ENCODE measurements at places on chromosomes 4 and X.

- no peak for DNase-seq
Observed at GRCh38 chrX:17432158-17432557, 57.2 kb downstream of the NHS start.

- DNase-seq: no peak
Observed at GRCh38 chr4:141179474-141180373, 41.0 kb upstream of the ZNF330 start.

- DNase-seq: no peak
Observed at GRCh38 chrX:75229774-75230173, 44.1 kb upstream of the UPRT start.

DNA sequence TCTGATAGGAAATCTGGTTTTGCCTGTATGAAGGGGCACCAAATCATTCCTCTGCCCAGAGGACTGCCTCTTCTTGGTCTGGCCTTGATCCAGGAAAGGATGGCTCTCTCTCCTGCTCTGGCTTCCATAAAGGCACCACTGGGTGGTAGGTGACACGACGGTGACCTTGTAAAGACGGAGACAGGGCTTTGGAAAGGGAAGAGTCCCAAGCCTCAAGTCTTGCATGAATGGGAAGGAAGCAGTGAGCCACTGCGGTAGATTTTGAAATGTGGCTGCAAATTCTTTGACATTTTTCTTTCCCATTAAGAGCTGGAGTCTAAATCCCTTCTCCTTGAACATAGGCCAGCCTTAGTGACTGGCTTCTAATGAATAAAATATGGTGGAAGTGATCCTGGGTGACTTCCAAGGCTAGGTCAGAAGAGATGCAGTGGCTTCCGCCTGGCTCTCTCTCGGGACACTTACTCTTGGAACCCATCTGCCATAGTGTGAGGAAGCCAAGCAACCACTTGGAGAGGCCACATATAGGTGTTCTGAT, 347.4 kb downstream of the BCOR start:
- no peak for DNase-seq

DNA sequence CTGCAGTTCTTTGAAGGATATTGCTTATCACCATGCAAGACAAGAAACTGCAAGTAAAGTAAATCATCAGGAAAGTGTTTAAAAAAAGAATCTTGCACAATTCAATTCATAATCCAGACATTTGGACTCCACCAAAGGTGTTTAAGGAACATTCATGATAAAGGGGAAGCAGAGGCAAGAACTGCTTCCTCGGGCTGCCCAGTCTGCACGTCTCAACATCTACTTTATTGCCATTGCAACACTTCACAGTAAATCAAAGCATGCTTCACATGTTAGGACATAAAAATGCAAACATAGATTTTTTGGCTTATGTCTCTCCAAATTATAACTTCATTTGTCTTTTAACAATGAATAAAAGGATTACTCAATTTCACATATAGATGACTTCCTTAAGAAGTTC, 42.5 kb downstream of the MID1 start:
- DNase-seq: no peak

GRCh38 chr4:174324725-174325124, 41.0 kb downstream of the CEP44 start:
- DNase-seq: peak; percentile 71

DNA sequence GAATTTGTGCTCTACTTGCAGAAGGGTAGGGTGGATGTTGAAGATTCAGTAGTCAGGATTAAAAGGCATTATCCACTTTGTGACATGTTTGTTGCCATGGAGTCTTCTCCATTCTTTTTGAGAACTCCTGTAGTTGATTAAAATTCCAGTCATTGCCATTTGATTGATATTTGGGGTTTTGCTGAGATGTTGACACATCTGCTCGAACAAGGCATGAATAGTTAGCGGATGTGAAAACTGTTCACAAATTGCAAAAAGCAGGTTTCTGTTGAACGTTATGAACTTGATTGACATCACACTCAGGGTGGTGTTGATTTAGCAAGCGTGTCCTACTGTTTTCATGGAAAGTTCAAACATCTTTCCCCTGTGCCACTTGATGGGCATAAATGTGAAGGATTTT, 16.9 kb downstream of the LIMCH1 start:
- DNase-seq: no peak

DNA sequence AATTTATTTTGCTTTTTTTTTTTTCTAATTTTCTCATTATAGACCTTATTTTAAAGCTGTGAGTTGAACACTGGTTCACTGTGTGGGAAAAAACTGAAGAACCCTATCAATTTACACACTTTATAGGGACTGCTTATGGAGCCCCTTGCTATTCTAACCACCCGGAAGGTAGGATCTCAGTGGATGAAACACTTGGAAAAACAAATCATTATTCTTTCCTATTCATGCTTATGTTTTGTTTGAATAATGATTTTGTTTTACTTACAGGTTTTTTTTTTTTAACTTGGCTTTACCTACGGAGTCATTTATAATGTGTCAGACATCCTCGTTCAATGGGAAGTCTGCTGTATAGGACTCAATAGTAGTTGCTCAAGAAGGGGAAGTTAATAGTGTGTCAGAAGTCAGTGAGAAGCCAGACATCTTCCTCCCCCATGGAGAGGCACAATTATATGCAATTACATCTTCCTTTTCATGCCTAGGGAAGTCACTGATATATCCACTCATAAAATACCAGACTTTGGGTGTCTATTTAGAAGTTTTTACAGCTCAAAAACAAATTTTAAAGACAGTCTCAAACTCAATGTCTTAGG, 113.2 kb downstream of the ARSF start:
- DNase-seq: no peak

- peak; percentile 62 for DNase-seq
Observed at GRCh38 chr4:146407669-146408084, 114.1 kb downstream of the SLC10A7 start.

GRCh38 chr4:84442778-84443177, 56.3 kb downstream of the NKX6-1 start:
- no peak for DNase-seq

- no peak for DNase-seq
Observed at GRCh38 chrX:136227948-136228838, 23.0 kb downstream of the MAP7D3 start.

- DNase-seq: no peak
Observed at GRCh38 chr4:163568843-163569242, 74.4 kb downstream of the TMA16 start.

DNA sequence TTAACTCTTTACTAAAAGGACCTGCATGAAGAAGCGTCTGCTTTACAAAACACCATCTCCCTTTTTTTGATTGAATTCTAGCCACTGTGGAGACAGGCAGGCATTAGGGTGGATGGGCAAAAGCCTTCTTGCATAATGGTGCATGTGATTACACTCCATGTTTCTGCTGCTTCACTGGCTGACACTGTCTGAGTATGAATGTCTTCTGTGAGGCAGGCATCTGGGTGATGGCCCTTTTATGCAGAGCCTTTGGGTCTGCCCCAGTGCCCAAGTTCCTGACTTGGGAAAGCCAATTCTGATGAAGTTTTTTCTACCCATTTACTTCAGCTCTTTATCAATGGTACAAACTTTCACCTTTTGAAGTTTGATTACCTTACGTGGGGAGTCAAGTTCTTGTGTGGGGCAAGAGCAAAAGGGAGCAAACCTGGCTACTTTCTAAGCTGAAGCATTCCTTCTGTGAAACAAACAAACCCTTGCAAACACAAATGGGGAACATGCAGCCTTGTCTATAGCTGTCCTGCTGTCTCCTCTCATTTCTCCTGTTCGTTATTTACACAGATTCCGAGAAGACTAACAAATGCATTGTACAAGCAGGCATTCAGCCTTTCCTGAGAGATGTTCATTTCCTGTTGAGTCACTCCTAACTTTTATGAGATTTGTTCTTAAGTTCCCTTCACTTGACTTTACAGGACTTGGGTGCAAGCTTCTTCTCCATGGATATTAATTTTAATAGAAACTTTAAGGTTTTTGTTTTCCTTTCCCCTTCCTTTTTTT, 301.9 kb downstream of the TLL1 start:
- DNase-seq: peak; percentile 77

GRCh38 chrX:13487731-13488505, 81.5 kb upstream of the EGFL6 start:
- DNase-seq: peak; percentile 94

DNA sequence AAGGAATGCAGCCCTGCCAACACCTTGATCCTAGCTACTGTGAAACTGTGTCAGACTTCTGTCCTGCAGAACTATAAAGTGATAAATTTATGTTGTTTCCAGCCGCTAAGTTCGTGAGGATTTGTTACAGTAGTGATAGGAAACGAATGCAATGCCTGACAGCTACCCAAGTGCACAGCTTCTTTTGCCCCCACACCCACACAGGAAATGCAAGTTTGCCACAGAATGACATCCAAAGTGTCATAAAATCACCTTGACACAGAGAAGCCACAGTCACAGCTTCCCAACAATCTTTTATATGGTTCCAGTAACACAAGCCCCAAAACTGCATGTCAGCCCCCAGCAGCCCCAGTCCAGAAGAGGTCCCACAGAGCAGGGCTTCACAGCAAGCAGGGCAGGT, 216.9 kb upstream of the S100G start:
- DNase-seq: no peak

DNA sequence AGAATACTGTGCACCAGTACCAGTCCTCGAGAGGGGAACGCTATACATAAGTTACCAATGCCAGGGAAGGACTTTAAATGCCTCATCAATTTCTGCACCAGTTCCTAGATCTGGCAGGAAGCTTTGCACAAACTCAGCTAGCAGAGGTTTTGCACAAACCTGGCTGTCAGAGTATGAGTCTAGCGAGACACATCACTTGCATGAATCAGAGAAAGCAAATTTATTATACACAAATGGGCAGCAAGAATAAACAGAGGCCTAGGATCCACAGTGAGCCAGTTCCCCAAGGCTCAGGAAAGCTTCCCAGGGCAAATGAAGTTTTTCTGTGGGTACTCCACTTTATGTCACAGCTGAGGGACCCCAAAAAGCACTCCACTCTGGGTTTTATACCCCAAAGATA, 523.5 kb downstream of the CFAP47 start:
- no peak for DNase-seq

- peak; percentile 63 for DNase-seq
Observed at GRCh38 chr4:15689540-15689939, 7.9 kb downstream of the FAM200B start.

GRCh38 chr4:165124488-165124887, 11.8 kb upstream of the TMEM192 start:
- no peak for DNase-seq

- DNase-seq: no peak
Observed at GRCh38 chr4:40536032-40536431, 93.6 kb downstream of the RBM47 start.

DNA sequence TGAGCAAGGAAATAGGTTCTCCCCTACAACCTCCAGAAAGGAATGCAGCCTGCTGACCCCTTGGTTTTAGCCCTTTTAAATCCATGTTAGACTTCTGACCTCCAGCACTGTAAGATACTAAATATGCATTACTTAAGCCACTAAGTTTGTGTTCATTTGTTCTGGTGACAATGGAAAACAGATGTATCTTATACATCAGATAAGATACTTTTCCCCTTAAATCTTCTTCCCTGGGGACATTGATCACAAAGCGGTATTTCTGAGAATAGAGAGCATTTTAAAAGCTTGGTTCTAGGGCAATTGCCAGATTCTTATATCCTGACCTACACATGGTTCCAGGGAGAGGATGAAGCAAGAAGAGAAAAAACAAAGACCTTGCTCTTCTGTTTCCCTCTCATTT, 6.5 kb upstream of the TMEM184C start:
- no peak for DNase-seq

DNA sequence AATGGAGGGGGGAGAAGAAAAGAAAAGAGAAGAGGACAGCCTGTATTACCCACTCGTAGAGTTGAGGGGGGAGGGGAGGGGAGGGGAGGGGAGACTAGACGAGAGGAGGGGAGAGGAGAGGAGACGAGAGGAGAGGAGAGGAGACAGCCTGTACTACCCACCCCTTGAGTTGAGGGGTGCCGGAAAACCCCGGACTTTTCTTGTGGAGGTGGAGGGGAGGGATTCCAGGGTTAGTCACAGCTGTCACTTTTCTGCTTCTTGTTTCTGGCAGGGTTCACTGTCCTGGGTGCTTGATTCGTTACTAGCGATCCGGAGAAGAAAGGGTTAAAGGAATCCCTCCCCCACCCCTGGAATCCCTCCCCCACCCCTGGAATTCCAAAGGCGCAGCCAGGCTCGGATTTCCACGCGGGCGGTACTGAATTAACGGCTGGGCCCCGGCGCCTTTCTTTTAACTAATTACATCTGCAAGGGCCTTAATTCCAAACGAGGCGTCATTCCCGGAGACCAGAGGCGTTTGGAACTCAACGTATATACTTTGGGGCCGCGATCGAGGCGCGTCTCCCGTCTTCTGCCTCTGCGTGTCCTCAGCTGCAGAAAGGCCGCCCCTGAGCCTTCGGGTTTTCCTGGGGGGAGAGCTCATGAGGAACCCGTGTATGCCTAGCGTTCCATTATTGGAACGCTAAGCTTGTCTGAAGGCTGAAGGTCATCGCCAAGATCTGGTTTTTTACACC, 20.1 kb upstream of the CSF2RA start:
- no peak for DNase-seq

All from cardiac fibroblast (primary cell).